Vagina (tissue), 2 donors: ENCODE measurements at places on chromosomes 2 and 18. TPM values are rescaled to one million over a fixed set of nuclear protein-coding genes. Genes with fewer than 3 reads are reported as not detected.

GRCh38 chr18:46156843-46157242 is 52.7 kb downstream of the HAUS1 start:
- DNase-seq = no peak

- DNase-seq = peak; percentile 93
Observed at GRCh38 chr2:218079943-218080913, 11.2 kb downstream of the RUFY4 start.

DNA sequence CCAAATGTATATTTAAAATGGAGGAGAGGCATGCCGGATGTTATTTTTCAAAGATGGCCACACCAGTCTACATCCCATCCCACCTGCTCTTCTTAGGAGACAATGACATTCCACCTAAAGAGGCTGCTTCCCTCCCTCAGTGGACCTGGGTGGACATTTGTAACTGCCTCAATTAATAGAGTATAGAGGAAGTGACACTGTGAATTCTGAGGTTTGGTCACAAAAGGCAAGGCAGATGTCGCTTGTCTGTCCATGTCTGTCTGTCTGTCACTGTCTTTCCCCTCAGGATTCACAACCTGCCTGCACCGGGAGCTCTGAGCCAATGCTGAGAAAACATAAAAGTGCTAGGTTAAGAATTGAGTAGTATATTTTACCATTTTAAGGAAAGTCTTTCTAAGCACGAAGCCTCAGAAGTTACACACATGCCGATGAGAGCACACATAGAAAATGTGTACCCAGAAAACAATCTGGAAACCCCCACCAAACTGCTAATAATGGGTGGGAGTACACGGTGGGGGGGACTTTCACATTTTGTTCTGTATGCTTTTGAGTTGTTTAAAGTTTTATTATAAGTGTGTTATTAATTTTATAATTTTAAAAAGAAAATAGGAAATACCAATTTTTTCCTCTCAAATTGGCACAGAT is 21.0 kb downstream of the MIB1 start:
- no peak for DNase-seq

DNA sequence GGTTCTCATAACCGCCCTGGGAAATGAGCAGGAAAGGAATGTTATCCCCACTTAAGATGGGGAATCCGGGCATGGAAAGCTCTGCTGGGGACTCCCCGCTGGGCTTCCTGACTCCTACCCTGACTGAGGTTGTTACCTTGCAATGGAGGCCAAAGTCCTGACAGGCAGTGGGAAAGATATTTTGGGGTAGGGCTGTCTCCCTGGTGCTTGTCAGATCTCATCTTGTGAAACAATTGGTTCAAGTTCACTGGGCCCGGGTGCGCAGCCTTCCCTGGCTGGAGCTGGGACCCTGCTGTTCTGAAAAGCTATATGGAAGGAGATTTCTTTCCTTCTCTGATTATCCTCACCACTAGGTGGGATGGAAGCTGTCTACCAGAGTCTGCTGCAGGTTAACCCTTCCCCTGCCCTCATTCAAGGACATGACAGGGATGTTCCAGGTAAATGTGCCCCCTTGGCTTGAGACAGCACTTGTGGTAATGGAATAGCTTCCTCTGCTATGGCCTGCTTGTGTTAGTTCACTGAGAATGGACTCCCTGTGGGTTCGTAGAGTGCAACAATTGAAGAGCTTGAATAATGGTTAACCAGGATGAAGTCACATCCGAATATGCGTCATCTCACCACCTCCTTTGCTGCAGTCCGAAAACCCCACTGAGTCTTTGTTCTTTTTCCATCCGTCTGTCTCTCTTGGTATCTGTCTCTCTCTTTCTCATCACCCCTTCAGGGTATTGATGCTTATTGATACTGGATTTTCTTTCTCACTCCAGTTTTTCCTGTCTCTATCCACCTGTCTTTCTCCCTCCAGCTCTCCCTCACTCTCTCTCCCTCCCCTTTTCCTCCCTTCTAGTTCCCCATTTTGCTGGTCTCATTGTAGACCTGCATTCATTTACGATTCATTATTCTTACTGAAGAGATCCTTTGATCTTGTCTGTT is 67.8 kb upstream of the EPAS1 start:
- no peak for DNase-seq

DNA sequence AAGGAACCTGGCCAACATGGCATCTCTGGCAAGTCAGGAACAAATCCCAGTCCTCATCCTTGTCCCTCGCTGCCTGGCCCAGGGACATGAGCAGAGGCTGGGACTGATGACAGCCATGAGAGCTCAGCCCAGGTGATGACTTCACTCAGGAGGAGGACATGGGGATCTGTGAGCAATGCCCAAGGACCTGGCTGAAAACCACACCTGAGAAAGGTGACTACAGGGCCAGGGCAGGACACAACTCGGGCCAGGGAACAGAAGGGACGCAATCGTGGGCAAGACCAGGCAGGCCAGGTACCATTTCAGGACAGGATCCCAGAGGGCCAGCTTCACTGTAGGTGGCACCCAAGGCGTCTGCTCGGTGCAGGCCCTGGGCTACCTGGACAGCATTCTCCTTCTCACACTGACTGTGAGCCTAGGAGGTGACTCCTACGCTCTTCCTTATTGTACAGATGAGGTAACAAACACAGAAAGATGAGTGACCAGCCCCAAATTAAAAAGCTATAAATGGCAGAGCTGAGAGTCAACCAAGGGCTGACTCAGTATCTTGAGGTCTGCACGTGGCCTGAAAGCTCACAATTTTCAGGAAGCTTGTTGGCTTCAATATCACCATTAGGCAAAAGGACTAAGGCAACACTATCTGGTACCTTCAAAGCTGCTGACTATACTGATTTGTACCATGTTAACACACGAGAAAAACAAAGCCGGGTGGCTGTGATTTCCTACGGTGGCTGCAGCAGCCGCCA is 141.1 kb downstream of the EIPR1 start:
- DNase-seq = no peak

DNA sequence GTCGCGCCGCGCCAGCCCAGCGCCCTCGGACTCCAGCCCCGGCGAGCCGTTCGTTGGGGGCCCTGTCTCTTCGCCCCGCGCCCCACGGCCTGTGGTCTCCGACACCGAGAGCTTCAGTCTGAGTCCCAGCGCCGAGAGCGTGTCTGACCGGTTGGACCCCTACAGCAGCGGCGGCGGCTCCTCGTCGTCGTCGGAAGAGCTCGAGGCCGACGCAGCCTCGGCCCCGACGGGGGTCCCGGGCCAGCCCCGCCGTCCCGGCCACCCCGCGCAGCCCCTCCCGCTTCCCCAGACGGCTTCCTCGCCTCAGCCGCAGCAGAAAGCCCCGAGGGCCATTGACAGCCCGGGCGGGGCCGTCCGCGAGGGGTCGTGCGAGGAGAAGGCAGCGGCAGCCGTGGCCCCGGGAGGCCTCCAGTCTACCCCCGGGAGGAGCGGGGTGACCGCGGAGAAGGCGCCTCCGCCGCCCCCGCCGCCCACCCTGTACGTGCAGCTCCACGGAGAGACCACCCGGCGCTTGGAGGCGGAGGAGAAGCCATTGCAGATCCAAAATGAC is 1.4 kb downstream of the PHLPP1 start:
- no peak for DNase-seq

Gene REG3A
- total RNA-seq = not detected
